ENCODE measurements at places on chromosomes 4 and X.
A peak's percentile ranks its signal among the peaks of the same experiment; 100 is the strongest.

DNA sequence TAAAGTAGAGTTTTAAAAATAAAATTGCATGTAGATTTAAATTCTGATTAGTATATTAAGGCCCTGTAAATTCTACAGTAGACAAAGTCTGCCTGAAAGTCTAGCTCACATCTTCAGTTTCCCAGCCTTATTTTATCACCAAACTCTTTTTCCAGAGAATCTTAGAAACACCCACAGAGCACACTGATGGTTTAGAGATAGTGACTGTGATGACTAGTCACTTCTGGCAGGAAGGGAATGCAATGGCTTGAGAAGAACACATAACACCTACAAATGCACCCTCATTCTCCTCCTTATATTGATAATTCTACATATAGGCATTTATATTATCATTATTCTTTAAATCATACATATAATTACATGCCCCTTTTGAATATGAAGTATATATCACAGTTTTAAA lies 232.9 kb downstream of the ARAP2 start:
- no peak for DNase-seq

DNA sequence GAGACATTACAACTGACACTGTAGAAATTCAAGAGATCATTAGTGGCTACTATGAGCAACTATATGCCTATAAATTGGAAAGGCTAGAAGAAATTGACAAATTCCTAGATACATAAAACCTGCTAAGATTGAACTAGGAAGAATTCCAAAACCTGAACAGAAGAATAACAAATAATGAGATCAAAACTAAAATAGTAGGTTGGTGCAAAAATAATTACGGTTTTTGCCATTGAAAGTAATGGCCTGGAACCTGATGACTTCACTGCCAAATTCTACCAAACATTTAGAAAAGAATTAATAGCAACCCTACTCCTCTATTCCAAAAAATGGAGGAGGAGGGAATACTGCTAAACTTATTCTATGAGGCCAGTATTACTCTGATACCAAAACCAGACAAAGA lies 824.9 kb downstream of the KLHL13 start:
- DNase-seq: no peak

DNA sequence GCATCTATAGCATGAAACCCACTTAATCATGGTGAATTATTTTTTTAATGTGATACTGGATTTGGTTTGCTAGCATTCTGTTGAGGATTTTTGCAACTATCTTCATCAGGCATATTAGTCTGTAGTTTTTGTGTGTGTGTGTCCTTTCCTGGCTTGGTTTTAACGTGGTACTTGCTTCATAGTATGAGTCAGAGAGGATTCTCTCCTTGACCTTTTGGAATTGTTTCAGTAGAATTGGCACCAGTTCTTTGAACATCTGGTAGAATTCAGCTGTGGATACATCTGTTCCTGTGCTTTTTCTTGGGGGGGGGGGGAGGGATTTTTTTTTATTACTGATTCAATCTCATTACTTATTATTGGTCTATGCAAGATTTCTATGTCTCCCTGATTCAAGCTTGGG lies 232.0 kb upstream of the KLF8 start:
- no peak for DNase-seq

DNA sequence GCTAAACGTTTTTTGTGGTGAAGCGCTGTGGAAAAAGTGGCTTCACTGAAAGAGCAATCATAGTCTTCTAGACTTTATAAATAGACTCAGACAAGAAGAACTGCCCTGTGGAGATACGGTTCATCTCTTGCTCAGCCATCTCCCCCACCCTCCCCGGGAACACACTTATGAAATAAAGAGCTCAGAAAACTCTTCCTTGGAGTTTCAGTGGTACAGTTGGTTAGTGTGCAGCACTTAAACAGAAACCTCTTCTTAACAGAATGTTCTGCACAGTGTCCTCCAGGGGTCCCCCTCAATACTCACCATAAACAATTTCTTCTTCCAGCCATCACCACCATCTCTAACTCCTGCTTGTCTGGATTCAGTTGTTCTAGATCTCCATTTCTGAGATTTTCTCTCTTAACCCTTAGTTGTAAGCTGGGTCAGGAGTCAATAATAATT lies 313.0 kb downstream of the ARHGAP10 start:
- no peak for DNase-seq

- no peak for DNase-seq
Observed at GRCh38 chr4:111221371-111221770, 598.5 kb upstream of the PITX2 start.

- DNase-seq: no peak
Observed at GRCh38 chr4:2341261-2341841, 77.1 kb downstream of the ZFYVE28 start.

DNA sequence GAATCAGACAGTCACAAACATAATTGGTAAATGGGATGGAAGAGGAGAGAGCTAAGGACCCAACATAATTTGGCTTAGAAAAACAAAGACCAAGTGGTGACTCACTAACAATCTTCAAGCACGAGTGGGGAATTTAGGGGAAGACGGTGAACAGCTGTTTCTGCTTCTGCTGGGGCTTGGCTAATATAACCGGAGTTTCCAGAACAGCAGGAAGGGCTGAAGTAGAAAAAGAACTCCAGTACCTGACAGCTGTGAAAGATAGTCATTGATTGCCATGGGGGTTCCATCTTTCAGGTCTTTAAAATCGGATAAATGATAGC lies 290.9 kb upstream of the LDB2 start:
- no peak for DNase-seq

GRCh38 chrX:113133316-113133715 lies 292.7 kb upstream of the AMOT start:
- no peak for DNase-seq

GRCh38 chr4:160795216-160795615 lies 1368.6 kb downstream of the FSTL5 start:
- DNase-seq: no peak

DNA sequence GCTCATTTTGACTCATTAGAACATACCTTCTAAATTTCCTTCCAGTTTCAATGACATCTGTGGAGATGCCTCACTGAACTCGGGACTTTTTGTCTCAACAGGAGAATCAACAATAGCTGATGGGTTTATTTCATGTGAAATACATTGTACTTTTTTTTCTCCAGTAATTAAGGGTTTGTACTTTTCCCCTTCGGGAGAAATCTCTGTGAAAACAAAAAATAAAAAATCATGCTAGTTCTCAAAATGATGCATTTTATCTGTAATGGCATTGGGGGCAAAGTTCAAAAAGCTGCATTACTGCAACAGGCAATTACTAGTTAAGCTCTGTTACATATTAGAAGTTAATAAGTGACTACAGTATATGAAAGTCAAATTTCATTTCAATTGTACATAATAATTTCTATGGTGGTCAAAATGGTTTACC lies 167.3 kb upstream of the SH3RF1 start:
- DNase-seq: no peak

DNA sequence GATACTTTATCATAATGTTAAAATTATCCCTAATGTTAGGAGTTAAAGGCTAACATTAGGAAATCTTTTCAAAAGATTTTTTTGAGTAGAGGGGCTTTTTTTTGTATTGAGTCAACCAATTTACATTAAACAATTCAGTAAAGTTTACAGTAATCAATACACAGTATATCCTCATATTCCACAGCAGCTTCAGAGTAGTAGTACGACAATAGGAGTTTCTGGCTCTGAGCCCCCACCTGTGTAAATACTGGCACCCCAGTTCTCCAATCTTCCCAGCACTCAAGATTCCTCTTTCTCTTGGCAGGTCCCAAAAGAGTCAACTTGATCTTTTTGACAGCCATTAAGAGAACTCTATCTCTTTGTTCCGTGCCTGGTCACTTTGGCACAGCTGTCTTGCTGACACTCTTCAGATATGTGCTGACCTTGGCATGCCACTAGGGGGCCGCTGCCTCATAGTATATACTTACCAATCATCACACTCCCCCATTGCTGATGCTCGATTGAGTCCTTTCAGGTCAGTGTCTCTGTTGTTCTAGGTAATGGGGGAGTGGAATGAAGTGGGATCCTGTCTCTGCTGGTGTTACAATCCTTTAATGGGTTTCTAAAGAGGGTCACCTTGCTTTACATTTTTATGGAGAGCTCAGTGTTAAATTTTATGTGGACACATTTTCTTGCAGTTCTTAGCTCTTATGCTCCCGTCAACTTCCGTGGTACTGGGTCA lies 19.5 kb upstream of the CCNI start:
- peak; percentile 56 for DNase-seq

GRCh38 chr4:114734594-114734993 lies 136.0 kb downstream of the UGT8 start:
- DNase-seq: no peak

- DNase-seq: no peak
Observed at GRCh38 chr4:69167300-69167699, 47.2 kb downstream of the UGT2B11 start.

DNA sequence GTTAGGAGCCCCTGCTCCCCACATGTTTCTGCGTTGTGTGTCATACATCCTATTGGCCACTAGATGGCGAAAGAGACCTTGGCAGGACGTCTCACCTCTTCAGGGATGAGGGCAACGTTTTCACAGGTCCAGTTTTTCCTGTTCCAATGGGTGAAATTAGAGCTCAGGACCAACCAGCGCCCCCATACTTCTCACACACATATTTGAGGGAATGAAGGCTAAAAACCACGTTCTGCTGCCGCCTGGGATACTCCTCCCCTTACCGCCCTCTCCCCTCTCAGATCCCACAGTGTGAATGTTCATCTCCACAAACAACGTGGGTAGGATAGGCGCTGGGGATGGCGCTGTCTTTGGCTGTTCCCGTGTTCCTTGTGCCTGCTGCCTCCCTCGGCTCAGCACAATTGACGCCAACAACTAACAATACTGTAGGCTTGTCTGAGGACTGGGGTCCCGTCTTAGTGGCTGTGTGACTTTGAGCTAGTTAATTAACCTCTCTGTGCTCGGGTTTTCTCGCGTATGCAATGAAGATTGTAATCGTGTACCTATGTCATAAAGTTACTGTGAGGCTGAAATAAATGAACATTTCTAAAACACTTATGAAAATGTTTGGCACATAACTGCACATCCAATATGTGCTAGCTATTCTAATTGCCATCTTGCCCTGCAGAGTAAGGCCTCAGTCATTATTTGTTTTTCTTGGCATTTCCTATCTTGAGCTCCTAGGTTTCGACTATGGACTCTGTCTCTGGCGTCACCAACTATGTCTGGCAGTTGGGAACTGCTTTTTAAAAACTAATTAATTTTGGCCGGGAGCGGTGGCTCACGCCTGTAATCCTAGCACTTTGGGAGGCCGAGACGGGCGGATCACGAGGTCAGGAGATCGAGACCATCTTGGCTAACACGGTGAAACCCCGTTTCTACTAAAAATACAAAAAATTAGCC lies 181.3 kb upstream of the STK26 start:
- no peak for DNase-seq

GRCh38 chr4:2552806-2553205 lies 16.4 kb downstream of the FAM193A start:
- DNase-seq: no peak

- DNase-seq: no peak
Observed at GRCh38 chrX:41906515-41907187, 16.7 kb downstream of the CASK start.

GRCh38 chr4:179719766-179720450 lies 2277.7 kb upstream of the AGA start:
- DNase-seq: no peak

GRCh38 chrX:150438165-150438564 lies 75.0 kb downstream of the MAMLD1 start:
- DNase-seq: no peak

- no peak for DNase-seq
Observed at GRCh38 chr4:15672101-15672500, 9.5 kb upstream of the FAM200B start.

- DNase-seq: no peak
Observed at GRCh38 chr4:121651597-121651996, 45.2 kb downstream of the ANXA5 start.

GRCh38 chr4:70002507-70002906 lies 6.7 kb downstream of the STATH start:
- DNase-seq: no peak

- DNase-seq: no peak
Observed at GRCh38 chrX:37453821-37454220, 104.7 kb downstream of the PRRG1 start.

DNA sequence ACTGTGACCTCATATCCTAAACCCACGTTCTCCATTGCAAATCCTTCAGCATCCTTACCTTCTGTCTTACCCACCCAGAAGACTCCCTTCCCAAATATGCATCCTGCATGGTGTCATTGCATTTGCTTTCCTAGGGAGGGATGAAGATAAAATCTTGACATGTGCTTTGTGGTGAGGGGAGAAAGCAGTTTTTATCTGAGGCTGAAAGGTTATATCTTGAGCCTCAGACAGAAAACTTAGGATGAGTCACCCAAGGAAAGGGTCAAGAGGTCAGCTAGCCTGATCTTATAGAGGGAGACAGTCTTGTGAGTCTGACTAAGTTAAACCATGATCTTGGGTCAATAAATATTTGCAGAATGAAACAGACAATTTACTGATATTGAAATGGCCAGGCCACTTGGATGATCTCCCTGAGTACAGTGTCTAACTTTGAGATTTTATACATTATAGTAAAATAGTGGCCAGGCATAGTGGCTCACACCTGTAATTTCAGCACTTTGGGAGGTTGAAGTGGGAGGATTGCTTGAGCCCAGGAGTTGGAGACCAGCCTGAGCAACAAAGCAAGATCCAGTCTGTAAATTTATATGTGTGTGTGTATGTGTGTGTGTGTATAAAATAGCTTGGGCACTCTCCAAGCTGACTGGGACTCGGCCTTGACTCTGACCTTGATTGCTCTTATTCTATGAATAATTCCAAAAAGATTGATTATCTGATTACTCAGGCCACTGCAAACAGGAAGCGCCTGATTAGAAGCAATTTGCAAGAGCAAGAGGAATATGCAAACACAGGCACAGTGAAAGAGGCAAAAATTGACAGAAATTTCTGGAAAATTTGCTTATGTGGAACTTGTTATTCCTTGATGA lies 15.4 kb upstream of the FAM9C start:
- no peak for DNase-seq

DNA sequence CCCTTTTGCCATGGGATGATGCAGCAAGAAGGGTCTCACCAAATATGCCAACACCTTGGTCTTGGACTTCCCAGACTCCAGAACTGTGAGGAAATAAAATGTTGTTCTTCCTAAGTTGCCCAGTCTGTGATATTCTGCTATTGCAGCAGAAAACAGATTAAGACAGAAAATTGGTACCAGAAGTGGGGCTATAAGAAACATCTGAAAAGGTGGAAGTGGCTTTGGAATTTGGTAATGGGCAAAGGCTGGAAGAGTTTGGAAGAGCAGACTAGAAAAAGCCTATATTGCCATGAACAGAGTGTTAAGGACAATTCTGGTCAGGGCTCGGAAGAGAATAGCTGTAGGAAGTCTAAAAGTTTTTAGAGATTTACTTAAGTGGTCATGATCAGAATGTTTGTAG lies 27.4 kb downstream of the CASP6 start:
- DNase-seq: no peak

GRCh38 chr4:114773339-114773738 lies 174.7 kb downstream of the UGT8 start:
- DNase-seq: no peak

Measured in stimulated activated CD8-positive, alpha-beta memory T cell treated with anti-CD3 and anti-CD28 coated beads, Interleukin-4, amount 100 ng/mL, for 1 hour (primary cell).